ENCODE measurements at places on chromosomes 13 and 19.

- H3K27ac ChIP-seq = no peak overlapping the region
- peaks cover 15% of the 10 kb centered on the region for H3K27me3 ChIP-seq
- no peaks in the 10 kb centered on the region for H3K36me3 ChIP-seq
- peaks cover 9% of the 10 kb centered on the region for H3K4me1 ChIP-seq
These were observed 14.2 kb upstream of the ZNF492 start for GRCh38 chr19:22619932-22620331.

DNA sequence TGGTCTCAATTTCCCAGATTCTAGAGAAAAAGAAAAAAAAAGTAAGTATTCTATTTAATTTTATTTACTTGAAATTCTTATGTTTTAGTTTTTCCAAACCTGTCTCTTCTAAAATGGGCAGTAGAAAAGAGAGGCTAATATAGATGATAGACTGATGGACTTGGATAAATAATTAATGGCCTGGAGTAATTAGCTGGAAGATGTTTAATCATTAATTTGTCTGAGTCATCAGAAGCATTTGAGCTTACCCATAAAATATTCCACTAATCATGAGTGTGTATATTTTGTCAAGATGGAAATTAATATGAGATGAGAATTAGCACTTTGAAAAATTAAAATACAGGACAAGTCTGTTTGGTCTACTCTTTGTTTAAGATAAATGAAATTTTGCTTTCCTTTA lies 212.1 kb upstream of the MIR17HG start:
- no peaks in the 10 kb centered on the region for H3K36me3 ChIP-seq
- H3K27me3 ChIP-seq = no peaks in the 10 kb centered on the region
- no peak for DNase-seq
- no peak overlapping the region for H3K4me3 ChIP-seq
- peaks cover 6% of the 10 kb centered on the region for H3K4me1 ChIP-seq
- H3K27ac ChIP-seq = no peak overlapping the region

- peak overlapping the region; percentile 40 for H3K27ac ChIP-seq
- H3K4me3 ChIP-seq = no peak overlapping the region
- no peak for DNase-seq
- H3K4me1 ChIP-seq = no peaks in the 10 kb centered on the region
- H3K36me3 ChIP-seq = peaks cover 2% of the 10 kb centered on the region
These were observed 11.6 kb upstream of the GPR18 start for GRCh38 chr13:99269627-99270241.

GRCh38 chr19:16327911-16328823 lies 3.5 kb downstream of the KLF2 start:
- H3K27ac ChIP-seq = peak overlapping the region; percentile 97
- peaks cover 39% of the 10 kb centered on the region for H3K4me1 ChIP-seq
- peak; percentile 94 for DNase-seq
- peak overlapping the region; percentile 82 for H3K4me3 ChIP-seq
